ENCODE measurements at places on chromosomes 4 and X. TPM values are rescaled to one million over a fixed set of nuclear protein-coding genes. Genes with fewer than 3 reads are reported as not detected.

The AR gene
- 6.3 TPM for polyA plus RNA-seq

The SCRG1 gene
- 0.36 TPM for polyA plus RNA-seq

The SPACA5 gene
- 0.15 TPM for polyA plus RNA-seq

The SULT1B1 gene
- 5.4 TPM for polyA plus RNA-seq

The CXCL13 gene
- polyA plus RNA-seq = 4.3 TPM

The HTR2C gene
- not detected for polyA plus RNA-seq

The SASH3 gene
- polyA plus RNA-seq = 10.7 TPM

The PLXNA3 gene
- 11.6 TPM for polyA plus RNA-seq

The FRG2 gene
- polyA plus RNA-seq = 0.22 TPM

The YY2 gene
- 1.3 TPM for polyA plus RNA-seq

The CXXC4 gene
- 0.34 TPM for polyA plus RNA-seq

The CMC4 gene
- polyA plus RNA-seq = 21.5 TPM

The CHIC1 gene
- polyA plus RNA-seq = 1.6 TPM

The SMR3B gene
- polyA plus RNA-seq = not detected

The PNMA6F gene
- not detected for polyA plus RNA-seq

The CLGN gene
- polyA plus RNA-seq = 0.10 TPM

The XAGE2 gene
- polyA plus RNA-seq = not detected

The F8A3 gene
- not detected for polyA plus RNA-seq

The CCNQ gene
- polyA plus RNA-seq = 22.3 TPM

The CLDN22 gene
- not detected for polyA plus RNA-seq

The AWAT2 gene
- polyA plus RNA-seq = not detected

The WDR17 gene
- polyA plus RNA-seq = 0.59 TPM

The MAGED4 gene
- polyA plus RNA-seq = 0.90 TPM

The BANK1 gene
- 1.0 TPM for polyA plus RNA-seq

The RNF212 gene
- 4.7 TPM for polyA plus RNA-seq

The AREG gene
- polyA plus RNA-seq = 1.9 TPM

The CXCL10 gene
- polyA plus RNA-seq = 0.34 TPM

The CT45A2 gene
- polyA plus RNA-seq = not detected

The KLHL15 gene
- polyA plus RNA-seq = 14.3 TPM

The ACSL1 gene
- 453 TPM for polyA plus RNA-seq

The SPANXA2 gene
- not detected for polyA plus RNA-seq

The PAGE4 gene
- not detected for polyA plus RNA-seq

The CT55 gene
- polyA plus RNA-seq = not detected

The NEUROG2 gene
- not detected for polyA plus RNA-seq

The UBA6 gene
- 3.2 TPM for polyA plus RNA-seq

The AMBN gene
- not detected for polyA plus RNA-seq

The ASB9 gene
- polyA plus RNA-seq = 13.2 TPM

The GNL3L gene
- polyA plus RNA-seq = 4.7 TPM

The PAGE5 gene
- polyA plus RNA-seq = not detected

The NWD2 gene
- 9.2 TPM for polyA plus RNA-seq

The RAB40AL gene
- not detected for polyA plus RNA-seq

The CDKL2 gene
- polyA plus RNA-seq = not detected

The RS1 gene
- polyA plus RNA-seq = not detected

Data from adipose tissue (tissue), 3 donors.